ENCODE measurements at places on chromosomes 4 and X.

- no peak for DNase-seq
Measured at GRCh38 chr4:173153445-173153844, 15.2 kb upstream of the GALNT7 start.

DNA sequence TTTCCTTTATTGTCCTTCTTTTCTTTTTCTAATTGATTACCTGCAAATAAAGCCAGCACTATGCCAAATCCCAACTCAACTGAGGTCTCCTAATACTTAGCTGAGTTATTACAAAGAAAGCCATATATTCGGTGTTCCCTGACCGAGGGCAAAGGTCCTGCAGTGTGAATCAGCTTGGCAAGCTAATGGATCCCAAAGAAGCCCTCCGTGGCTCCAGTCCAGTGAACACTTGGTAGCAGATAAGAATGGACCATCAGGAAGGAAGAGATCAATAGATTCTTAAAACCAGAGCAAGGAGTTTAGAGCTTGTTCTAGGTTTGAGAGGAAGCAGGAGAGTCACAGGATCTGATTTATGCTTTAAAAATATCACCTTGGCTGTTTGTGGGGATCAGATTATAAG is 8.5 kb downstream of the LDB2 start:
- no peak for DNase-seq

DNA sequence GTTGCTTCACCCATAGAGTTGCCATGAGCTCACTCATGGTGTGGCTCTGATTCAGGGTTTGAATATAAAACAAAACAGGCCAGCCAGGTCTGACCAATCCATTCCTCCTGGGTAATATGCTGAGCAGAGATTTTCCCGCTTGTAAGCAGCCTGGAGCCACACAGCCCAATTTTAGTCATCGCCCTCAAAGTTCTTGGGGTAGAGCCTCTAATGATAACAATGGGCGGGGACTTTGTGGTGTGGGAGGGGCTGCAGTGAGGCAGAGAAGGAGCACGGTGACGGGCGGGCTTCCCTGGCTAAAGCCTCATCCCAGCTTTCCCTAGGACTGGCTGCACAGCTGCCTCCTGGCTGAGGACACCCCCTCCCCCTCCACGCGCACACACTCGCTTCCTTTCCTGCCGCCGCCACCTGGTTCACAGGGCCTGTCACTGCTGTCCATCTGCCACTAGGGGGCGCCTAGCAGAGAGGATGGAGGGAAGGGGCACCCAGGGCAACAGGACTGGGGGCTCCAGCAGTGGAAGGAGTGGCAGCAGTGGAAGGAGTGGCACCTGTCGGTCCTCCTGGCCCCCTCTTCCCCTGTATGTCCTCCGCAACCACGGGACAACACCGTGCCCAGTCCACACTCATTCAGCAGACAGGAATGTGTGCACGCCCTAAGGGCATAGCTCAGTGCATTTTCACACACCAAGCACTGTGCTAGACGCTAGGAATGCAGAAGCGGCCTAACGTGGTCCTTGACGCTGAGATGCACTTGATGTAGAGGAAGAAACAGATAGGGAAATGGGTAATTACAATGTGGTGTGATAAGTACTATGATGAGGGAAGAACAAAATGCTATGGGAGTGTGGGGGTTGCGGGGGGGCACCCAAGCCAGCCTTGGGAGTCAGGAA is 26.8 kb downstream of the PRPS1 start:
- peak; percentile 75 for DNase-seq

DNA sequence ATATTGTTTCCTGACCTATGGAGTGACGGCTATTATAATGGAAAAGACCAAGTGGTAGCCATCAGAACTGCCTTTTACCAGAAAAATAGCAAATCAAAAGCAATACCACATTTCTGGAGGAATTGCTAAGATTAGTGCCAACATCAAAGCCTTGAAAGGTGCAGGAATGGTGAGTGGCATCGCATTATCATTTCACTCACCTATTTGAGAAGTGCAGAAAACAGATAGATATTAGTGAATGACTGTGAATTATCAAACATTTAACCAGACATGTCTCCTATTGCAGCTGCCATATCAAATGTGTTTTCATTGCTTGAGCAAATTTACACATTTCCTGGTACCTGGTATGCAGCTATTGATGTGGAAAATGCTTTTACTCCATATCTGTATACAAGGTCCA is 1638.1 kb upstream of the PABPC4L start:
- no peak for DNase-seq

- no peak for DNase-seq
Measured at GRCh38 chr4:113181289-113182007, 132.0 kb downstream of the ANK2 start.

- no peak for DNase-seq
Measured at GRCh38 chr4:100246697-100247096, 56.4 kb upstream of the DDIT4L start.

DNA sequence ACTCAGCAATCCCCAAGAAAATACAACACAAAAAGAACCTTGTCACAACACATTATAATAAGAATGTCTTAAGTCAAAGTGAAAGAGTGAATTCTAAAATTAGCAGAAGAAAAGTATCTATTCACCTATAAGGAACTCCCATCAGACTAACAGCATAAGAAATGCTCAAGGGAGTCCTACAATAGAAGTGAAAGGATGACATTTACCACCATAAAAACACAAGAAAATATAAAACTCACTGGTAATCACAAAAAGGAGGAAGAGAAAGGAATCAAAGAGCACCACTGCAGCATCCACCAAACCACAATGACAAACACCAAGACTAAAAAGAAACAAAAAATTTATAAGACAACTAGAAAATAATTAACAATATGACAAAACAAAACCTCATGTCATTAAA is 257.0 kb upstream of the AGTR2 start:
- DNase-seq, result no peak

GRCh38 chrX:13955095-13955647 is 74.5 kb downstream of the GEMIN8 start:
- DNase-seq, result no peak

- no peak for DNase-seq
Measured at GRCh38 chr4:88215351-88215750, 56.9 kb upstream of the ABCG2 start.

GRCh38 chrX:115452251-115452650 is 108.7 kb upstream of the PLS3 start:
- no peak for DNase-seq

- DNase-seq, result no peak
Measured at GRCh38 chrX:43633081-43633480, 23.0 kb upstream of the MAOA start.

DNA sequence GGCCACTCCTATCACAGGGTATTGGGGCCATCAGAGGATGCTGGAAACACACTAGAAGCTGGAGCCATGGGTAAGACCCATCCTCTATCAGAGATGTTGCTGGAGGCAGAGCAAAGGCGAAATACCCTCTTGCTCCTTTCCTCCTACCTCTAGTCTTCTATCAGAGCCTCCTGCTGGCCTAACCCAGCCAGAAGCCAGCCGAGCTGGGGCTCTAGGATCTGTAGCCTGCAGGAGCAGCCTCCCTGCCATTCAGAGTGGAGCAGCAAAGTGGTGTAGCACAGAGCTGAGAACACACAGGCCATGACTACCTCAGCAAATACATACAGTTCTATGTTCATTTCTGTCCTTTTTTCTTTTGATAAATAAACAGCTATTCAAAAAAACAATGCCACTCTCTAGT is 35.7 kb downstream of the GATB start:
- DNase-seq, result no peak

DNA sequence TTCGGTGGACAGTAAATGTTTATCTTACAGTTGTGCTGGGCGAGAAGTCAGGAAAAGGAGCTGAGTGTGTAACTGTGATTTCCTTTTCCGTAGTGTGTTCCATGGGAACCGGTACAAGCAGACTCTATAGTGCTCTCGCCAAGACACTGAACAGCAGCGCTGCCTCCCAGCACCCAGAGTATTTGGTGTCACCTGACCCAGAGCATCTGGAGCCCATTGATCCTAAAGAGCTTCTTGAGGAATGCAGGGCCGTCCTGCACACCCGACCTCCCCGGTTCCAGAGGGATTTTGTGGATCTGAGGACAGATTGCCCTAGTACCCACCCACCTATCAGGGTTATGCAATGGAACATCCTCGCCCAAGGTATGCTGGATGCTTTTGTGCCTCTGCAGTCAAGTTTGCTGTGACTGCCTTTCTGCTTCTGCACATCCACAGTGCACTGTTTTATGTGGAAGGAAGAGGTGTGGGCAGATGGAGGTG is 27.4 kb downstream of the NOCT start:
- DNase-seq, result no peak

- DNase-seq, result no peak
Measured at GRCh38 chrX:74578137-74578536, 36.3 kb downstream of the RLIM start.

DNA sequence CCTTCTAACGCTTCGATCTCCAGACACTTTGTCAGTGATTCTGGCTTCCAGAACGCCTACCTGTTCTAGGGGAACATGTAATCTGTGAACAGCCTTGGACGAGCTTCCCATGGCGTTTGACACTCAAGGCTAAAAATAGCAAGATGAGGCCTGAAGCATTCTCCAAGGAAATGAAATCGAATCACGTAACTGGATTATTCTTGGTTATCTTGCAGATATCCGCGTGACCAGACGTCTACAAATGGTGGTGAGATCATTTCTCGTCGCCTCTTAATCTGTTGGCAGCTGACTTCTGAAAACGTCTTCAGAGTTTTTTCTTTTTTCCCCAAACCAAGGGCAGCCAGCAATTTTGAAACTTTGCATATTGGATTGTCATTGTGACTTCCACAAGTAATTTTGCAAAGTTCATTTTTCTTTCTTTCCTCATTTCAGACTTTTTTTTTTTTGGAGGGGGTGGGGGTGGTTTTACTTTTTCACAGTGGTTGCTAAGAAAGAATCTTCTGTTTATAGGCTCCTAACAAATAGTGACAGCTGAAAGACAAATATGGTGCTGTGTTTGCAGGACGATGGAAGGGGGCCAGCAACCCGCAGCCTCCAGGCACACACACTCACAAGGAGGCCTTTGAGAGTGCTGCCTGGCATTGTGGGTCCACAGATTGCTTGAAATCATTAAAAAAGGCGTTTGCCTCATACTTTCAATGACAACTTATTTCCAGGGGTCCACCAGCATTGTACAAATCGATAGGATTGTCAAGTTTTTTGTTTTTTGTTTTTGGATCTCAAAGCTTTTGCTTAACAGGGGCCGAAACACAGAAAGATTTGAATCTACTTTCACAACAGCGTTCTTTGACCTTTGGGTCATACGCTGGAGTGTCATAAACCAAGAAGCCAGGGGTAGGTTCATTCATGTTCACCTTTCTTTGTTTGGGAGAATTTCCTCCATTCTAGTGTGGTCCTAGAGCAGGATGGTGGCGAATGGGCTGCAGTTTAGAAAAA is 32.4 kb upstream of the PDLIM3 start:
- DNase-seq, result no peak

GRCh38 chrX:150773634-150774033 is 80.4 kb downstream of the MTMR1 start:
- DNase-seq, result no peak

GRCh38 chr4:54368281-54369265 is 139.5 kb downstream of the PDGFRA start:
- peak; percentile 45 for DNase-seq

GRCh38 chr4:57499786-57500185 is 389.6 kb upstream of the IGFBP7 start:
- DNase-seq, result peak; percentile 2

DNA sequence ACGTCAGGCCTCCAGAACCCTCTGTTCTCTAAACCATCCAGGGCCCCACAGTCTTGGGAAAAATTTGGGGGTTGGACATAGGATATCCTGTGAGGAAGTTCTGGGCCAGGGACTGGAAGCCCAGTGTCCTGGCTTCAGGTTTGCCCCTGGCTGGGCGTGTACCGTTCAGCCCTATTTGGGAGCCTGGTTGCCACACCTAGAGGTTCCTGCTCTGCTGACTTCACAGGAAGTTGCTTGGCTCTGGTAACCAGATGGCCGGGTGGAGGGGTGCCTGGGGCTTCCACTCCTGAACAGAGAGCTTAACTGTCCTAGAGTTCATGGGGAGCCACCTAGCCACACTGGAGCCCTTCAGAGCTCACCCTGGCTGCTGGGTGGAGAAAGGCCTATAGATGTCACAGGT is 1.1 kb downstream of the TAFAZZIN start:
- peak; percentile 72 for DNase-seq

DNA sequence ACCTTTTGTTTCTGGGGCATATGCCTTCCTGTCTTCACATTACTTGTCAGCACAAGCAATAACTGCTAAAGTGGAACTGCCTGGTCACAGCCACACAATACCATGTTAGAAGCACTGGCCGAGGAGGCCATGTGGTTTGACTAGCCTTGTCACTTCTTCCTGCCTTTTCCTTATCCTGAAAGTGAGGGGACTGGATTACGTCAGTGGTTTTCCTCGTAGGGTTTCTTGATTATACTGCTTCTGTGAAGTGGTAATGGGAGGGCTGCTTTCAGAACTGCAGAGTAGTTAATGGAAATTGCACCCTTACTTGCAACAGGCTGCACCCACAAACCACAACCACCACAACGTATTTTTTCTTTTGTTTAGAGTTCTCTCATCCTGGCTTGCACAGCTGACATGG is 26.6 kb downstream of the ZRSR2 start:
- peak; percentile 73 for DNase-seq

DNA sequence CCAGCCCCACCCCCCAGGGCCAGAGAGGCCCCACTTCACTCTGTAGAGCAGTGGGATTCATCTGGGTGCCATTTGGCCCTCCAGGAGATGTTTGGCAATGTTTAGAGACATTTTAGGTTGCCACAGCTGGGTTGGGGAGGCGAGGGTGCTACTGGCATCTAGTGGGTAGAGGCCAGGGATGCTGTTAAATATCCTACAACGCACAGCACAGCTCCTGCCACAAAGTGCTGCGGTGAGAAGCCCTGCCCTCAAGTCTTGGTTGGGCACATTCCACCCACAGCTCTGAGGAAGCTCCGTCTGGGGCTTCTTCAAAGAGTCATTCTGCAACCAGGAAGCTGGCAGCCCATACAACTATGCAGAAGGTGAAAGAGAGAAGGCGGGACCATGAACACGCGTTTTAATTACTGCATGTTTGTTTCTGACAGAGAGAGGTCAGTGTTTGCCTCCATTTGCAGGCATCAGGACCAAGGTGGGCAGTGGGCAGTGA is 48.1 kb upstream of the FAM9C start:
- peak; percentile 66 for DNase-seq

- no peak for DNase-seq
Measured at GRCh38 chr4:41622787-41623186, 84.8 kb downstream of the LIMCH1 start.

Measured in hematopoietic multipotent progenitor cell treated with erythropoietin and hydrocortisone succinate and interleukin-3 and kit ligand, for 4 days (in vitro differentiated cells).